ENCODE measurements at places on chromosomes 13 and 19.

DNA sequence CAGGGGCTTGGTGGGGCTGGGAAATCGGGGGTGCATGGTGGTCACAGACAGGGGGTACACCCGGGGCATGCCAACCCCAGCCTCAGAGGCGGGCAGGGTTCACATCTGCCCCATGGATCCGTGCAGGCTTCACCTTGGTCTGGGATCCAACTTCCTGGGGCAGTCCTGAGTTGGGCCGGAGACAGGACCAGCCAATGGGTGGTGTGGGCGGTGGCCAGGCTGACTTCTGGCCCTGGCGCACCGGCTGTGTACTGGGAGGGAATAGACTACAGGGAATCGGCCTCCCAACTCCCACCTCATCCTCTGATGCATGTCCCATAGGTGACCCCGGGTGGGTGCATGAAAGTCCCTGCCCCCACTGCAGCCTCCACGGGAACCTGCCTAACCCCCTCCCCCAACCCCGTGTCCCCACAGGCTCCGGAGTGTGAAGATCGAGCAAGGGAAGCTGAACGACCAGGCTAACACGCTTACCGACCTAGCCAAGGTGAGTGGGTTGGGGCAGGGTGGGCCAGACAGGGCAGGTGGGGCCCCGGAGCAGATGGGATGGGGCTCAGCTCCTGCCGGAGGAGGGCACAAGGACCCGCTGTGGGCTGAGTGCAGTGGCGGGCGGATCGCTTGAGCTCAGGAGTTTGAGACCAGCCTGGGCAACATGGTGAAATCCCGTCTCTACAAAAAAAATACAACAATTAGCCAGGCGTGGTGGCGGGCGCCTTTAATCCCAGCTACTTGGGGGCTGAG is 14.7 kb upstream of the ARRDC2 start:
- no peak for DNase-seq

DNA sequence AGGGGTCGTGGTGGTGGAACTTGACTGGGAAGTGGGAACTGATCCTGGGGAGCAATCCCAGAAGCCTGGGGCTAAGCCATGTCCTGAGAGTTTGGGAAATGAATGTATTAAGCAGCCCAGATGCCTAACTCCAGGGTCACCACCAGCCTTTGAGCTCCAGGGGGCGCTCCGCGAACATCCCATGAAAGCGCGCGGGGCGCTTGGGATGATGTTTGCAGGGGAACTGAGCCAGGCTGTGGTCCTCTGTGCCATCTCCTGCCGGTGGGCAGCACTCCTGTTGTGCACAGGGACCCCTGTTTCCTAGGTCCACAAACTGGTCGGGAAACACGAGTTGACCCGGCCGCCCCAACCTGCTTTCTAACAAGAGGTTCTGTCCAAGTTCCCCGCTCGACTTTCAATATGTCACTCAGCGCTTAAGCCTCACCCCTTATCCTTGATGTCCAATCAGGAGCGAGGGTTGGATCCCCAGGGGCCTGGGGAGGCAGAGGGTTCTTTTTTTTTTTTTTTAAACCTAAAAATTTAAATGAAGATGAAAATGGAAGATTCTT is 14.4 kb downstream of the LEUTX start:
- peak; percentile 84 for DNase-seq

DNA sequence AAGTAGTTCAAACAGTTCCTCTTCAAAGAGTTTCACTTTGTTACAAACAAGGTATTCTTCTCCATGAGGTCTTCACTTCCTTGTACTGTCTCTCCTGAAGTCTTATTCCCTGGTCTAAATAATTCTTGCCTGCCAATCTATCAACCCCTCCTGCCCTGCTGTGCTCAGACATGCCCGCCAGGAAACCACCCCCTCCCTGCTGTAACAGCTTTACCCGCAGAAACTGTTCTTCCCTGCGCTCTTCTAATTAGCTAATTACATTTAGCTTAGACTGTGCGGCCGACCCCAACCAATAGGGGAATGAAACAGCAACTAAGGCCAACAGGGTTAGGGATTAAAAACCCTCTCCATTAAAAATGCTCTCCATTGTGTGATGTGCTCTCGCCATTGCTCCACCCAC is 46.7 kb downstream of the ZNF846 start:
- DNase-seq: peak; percentile 49

DNA sequence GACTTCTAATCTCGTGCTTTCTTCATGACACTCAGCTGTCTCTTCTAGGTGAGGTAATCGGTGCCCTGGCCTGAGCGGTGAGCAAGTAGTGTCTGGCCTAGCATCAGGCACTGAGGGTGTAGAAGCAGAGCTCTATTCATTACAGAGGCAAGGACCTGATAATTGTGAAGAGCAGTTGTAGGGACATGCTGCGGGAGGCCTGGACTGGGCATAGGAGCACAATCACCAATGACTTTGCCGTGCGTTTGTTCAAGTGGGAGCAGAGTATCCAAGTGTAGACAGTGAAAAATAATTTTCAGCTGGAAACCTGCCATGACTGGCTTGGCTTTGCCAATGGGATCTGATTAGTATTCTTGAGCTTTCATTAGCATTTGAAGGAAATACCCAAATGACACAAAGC is 32.1 kb upstream of the DCLK1 start:
- DNase-seq: no peak

DNA sequence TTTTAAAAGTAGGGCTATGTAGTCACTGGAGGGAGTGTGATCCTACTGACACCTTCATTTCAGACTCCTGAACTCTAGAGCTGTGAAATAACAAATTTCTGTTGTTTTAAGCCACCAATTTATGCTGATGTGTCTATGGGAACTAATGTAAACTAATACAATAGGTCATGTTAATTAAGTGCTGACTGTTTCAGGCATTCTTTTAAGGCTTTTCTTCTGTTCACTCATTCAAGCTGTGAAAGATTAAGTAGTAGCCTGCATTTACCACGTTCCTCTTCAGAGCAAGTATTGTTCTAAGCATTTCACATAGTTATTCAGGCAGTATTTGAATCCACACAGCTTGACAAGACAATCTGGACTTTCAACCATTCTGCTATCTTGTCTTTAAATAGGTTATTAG is 1135.0 kb downstream of the SLITRK1 start:
- DNase-seq: no peak

DNA sequence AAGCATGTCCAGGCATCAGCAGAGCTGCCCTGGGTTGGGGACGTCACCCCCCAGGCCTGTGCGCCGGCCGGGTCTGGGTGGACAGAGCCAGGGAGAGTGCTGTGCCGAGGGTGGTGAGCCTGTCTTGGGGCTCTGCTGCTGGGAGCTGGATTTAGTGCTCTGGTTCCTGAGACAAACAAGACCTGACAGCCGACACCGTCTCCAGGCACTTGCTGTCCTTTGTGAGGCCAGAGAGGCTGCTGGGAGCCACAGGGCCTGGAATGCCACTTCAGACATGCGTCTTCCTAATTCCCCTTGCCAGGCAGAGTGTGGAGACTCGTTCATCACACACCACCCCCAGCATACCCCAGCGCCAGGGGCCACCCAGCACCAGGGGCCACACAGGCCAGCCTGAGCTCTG is 165.8 kb downstream of the KDM4B start:
- DNase-seq: no peak

- DNase-seq: no peak
Observed at GRCh38 chr19:48645620-48646000, 377 bp downstream of the CA11 start.

- no peak for DNase-seq
Observed at GRCh38 chr19:9875796-9876195, 40.7 kb downstream of the PIN1 start.

DNA sequence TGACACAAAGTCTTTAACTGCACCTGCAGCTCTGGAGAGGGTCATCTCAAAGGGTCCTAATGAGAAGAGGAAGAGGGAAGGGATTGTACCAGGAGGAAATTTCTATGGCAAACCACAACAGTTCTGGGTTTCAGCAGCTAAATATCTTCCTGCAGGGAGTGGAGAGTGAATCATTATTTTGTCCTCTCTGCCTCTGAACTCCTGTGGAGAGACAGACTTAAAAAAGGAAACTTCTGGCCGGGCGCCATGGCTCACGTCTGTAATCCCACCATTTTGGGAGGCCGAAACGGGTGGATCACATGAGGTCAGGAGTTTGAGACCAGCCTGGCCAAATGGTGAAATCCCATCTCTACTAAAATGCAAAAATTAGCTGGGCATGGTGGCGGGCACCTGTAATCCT is 16.9 kb upstream of the C1QTNF9 start:
- DNase-seq: no peak

- DNase-seq: no peak
Observed at GRCh38 chr13:73935991-73936390, 198.2 kb downstream of the KLF12 start.

DNA sequence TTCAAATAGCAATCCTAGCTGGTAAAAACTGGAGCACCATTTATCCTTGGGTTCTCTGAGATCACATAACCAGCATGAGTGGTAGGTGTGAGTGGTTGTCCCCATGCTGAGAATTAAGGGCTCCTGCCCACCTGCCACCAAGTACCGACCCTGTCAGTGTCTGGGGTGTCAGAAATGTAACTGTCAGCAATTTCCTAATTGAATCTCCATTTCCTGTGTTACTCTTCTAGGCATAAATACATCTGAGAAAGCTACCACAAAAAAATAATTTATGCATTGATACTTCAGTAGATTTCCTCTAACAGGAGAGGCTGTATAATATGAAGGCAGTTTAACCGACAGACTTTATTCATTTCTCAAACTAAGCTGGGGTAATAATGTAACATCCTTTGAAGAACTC is 25.1 kb downstream of the CPB2 start:
- no peak for DNase-seq

GRCh38 chr19:41298348-41298964 is 11.5 kb upstream of the CCDC97 start:
- DNase-seq: peak; percentile 70

DNA sequence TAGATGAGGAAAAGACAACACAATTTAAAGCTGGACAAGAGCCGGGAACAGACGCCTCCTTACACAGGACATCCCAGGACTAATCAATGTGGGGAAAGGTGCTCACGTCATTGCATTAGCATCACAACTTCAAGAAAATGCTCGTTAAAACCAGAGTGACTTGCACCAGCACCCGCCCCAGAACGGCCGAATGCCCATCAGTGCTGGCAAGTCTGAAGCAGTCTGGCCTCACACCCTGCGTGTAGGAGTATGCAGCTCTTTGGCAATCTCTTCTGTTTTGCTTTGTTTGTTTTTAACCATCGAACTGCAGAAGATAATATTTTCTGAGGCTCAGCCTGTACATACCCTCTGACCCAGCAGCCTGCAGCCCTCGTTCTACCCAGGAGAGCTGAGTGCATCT is 44.8 kb upstream of the LDLR start:
- no peak for DNase-seq

- DNase-seq: no peak
Observed at GRCh38 chr13:98584668-98585397, 7.9 kb upstream of the STK24 start.

- no peak for DNase-seq
Observed at GRCh38 chr13:47632311-47632710, 368.8 kb downstream of the SUCLA2 start.

DNA sequence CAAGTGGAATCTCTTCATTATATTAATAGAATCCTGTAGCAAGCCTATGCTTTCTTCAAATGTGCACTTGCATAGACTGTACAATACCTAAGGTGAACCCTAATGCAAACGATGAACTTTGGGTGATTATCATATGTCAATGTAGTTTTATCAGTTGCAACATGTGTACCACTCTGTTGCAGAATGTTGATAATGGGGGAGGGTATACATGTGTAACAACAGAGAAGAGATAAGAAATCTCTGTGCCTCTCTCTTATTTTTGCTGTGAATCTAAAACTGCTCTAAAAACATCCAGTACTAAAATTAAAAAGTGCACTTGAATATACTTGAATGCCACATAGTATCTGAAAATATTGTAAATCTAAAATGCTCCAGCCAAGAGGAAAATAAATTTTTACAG is 820.8 kb upstream of the MIR17HG start:
- peak; percentile 42 for DNase-seq

GRCh38 chr19:55066107-55066709 is 3.3 kb upstream of the RDH13 start:
- no peak for DNase-seq

DNA sequence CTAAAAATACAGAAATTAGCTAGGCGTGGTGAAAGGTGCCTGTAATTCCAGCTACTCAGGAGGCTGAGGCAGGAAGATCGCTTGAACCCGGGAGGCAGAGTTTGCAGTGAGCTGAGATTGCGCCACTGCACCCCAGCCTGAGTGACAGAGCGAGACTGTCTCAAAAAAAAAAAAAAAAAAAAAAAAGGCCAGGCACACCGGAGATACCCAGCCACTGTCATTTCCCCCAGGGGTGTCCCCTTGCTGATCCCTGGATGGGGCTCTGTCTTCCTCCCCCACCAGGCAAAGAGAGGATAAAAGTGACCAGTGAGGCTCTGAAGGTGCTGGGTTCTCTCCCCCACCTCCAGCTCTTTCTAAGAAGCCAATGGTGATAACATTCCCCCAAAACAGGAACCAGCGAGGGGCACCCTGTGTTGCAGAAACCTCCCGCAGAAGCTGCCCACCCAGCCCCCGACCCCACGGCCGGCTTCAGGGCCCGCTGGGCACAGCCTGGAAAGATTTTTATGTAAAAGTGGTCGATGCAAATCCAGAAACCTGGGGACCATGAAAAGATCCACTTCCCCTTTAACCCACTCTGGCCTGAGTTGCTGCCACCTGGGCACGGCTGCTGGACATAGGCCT is 61.4 kb upstream of the KLF2 start:
- peak; percentile 59 for DNase-seq

DNA sequence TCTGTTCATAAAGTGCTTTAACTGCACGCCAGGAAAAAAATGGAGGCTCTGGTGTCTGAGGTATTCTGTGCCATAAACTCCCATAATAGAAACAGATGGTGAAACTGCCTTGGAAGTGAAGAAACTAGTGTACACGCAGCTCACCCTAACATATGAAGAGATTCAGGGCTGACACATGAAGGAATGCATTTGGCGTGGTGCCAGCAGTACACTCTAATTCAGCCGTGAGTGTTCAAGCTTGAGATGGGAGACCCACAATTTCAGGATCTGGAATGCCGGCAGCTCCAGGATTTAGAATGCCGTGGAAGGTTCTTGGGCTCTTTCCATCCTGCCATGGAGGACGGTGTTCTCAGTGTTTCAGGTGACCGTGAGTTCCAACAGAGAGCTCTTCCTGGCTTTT is 478.4 kb downstream of the TSHZ3 start:
- DNase-seq: no peak

DNA sequence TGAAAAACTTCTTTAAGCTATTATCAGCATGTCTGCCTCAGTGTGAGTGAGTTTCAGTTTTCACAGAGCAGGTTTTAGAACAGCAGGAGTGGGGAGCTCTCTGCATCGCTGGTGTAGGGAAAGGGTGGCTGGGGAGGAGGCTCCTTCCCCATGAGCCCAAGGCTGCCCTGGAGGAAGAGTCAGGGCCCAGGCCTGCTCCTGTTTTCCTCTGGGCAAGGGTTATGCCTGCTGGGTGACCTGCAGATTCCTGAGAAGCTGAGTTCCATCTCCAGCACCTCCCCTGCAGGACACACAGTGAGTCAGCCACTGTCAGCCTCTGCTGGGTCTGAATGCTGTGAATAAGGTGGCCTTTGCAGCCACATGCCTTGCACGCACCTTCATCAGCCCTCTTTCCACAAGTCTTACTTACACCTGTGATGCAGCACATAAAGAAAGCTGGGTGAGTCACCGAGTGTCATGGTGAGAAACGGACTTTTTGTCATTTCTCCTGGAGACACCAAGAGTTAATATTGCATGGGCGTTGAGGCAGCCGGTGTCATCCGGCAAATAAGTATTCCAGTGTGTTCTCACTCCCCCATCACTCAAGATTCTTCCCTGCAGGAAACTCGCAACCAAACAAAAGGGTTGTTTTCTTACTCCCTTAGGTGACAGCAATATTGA is 186.4 kb upstream of the KL start:
- DNase-seq: no peak

All from hematopoietic multipotent progenitor cell treated with erythropoietin and hydrocortisone succinate and interleukin-3 and kit ligand, for 4 days (in vitro differentiated cells).